Amygdala (tissue), 56 donors: ENCODE measurements at places on chromosomes 12 and 14.

GRCh38 chr14:98168211-98168985 is 1103.6 kb downstream of the BCL11B start:
- DNase-seq, result no peak

GRCh38 chr12:113244478-113244958 is 23.3 kb downstream of the TPCN1 start:
- no peak for DNase-seq

DNA sequence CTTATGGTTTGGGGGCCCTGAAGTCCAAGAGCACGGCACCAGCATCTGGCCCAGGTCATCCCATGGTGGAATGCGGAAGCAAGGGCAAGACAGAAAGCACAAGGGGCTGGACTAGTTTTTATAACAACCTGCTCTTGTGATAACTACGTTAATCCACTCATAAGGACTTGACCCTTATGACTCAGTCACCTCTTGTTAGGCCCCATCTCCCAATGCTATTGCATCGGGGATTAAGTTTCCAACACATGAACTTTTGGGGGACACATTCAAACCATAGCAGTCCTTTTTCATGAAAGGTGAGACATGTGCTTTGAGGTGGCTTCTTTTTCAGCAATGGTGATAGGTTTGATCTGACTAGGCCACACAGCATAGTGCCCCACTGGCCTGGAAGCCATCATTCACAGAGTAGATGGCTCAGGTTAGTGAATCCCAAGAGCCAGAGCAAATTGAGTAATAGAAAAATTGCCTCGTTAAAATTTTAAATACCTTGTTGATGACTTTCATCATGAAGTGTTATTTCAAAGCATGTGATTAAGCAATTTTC is 12.1 kb downstream of the FRMD6 start:
- DNase-seq, result no peak

- DNase-seq, result no peak
Observed at GRCh38 chr14:73753124-73753886, 39.1 kb upstream of the PNMA1 start.
